DMS79 (cell line): ENCODE measurements at places on chromosomes 11 and 22.

DNA sequence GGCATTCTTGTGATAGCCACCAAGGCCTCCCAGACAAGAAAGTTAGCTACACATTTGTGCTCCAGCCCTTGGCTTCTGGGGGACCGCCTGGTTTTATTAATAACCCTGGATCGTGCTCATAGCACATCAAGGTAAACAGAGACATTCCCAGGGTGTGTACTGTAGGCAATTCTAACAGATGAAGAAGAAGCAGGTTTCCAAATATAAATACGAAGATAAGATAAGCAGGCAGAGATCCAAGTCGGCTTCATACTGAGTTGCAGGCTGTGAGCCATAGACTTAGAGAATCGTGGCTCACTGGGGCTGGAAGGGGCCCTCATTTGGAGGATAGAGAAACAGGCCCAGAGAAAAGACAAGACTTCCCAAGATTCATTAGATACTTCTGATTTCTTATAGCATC lies 131.4 kb downstream of the TENM4 start:
- no peak for DNase-seq

- no peak for DNase-seq
These were observed 32.1 kb downstream of the ENDOD1 start for GRCh38 chr11:95121698-95122097.

GRCh38 chr11:126519764-126520734 lies 164.6 kb downstream of the ST3GAL4 start:
- DNase-seq: no peak

- DNase-seq: peak; percentile 21
These were observed 8.4 kb upstream of the SLC22A8 start for GRCh38 chr11:63023841-63024648.

GRCh38 chr11:74468521-74468920 lies 1.2 kb upstream of the KCNE3 start:
- no peak for DNase-seq

- DNase-seq: no peak
These were observed 65.5 kb downstream of the GGTLC2 start for GRCh38 chr22:22709719-22710445.
